Stimulated activated CD4-positive, alpha-beta T cell treated with anti-CD3 and anti-CD28 coated beads, Interleukin-15, amount 100 ng/mL, for 1 hour (primary cell): ENCODE measurements at places on chromosomes 12 and 14.

DNA sequence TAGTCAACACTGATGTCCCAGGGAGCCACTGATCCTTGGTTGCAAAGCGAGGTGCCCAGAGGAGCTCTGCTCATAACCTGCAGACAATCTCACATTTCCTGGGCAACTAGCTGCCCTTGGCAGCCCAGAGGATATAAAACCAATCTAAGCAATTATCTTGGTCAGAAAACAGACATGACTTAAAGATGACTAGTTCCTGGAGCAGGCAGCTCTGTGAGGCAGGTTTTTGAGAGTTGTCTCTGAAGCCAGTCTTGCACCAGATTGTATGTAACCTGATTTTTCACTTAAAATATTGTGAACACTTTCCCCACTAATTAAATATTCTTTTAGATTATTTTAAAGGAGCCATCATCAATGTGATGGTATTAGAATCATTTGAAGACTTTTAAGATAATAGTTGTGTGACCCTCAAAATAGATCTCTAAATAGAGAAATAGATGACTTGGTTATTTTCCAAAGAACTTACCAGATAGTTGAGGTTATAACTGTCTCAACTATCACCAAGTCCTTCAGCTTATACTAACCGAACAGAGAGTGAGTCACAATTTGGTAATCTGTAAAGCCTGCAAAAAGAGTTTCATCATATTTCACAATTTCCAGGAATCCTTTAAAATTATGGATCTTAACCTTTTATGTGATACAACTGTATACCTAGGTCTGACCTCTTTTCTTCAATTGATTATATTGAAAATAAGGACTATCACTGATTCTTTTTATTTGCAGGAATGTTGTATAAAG, 75.9 kb downstream of the LIN7A start:
- no peak for DNase-seq

DNA sequence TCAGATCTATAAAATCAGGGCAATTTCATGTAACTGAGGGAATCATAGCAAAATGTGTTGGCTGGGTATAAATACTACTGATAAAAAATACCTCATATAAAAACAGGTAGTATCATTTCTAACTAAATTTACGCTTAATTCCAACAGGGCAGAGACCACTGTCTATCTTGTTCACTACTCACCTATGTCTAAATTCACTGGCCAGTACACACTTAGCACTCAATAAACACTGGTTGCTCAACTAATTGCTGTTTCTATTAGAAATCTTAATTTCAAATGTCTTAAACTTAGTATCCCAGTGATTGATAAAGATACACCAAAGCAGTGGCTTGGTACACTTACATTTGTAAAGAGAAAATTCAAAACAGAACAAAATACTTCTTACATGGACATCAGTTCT, 55.6 kb downstream of the HNRNPC start:
- no peak for DNase-seq

- no peak for DNase-seq
Observed at GRCh38 chr12:42017051-42017450, 127.6 kb downstream of the GXYLT1 start.

GRCh38 chr14:67566908-67567307, 33.2 kb downstream of the PIGH start:
- DNase-seq = no peak

DNA sequence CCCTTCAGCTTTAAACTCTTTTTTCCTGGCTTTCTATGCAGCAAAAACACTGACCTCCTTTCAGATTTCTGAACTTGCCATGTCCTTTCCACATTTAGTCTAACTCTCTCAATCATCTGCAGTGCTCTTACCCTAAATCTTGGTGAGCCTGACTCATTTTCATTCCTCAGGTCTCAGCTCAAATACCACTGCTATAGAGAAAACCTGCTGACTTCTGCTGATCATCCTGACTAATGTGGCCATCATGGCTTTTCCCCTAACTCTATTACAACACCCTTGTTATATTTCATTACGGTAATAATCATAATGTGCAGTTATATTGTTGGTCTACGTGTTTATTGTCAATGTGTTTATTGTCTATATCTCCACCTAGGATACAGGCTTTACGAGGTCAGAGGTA, 207.3 kb upstream of the OR4E1 start:
- DNase-seq = no peak

DNA sequence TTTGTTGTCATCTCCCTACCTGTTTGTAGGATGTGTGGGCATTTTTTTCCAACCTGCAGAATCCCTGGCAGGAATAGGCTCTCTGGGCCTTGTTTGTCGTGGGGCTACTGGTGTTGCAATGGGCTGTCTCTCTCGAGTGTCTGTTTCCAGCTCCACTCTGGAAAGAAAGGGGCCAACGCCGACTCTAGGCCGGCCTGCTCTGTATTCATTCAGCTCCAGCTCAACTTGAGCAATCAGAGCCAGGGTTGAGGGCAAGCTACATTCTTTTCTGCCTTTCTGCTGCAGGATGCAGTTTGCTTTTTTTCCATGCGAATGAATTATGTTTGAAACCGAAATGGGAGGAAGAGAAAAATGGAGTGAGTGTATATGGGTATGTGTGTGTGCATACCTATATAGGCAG, 2.3 kb downstream of the JDP2 start:
- DNase-seq = no peak

- DNase-seq = no peak
Observed at GRCh38 chr12:124684496-124684895, 117.1 kb upstream of the NCOR2 start.

- DNase-seq = no peak
Observed at GRCh38 chr12:1204581-1205121, 213.6 kb downstream of the ERC1 start.

DNA sequence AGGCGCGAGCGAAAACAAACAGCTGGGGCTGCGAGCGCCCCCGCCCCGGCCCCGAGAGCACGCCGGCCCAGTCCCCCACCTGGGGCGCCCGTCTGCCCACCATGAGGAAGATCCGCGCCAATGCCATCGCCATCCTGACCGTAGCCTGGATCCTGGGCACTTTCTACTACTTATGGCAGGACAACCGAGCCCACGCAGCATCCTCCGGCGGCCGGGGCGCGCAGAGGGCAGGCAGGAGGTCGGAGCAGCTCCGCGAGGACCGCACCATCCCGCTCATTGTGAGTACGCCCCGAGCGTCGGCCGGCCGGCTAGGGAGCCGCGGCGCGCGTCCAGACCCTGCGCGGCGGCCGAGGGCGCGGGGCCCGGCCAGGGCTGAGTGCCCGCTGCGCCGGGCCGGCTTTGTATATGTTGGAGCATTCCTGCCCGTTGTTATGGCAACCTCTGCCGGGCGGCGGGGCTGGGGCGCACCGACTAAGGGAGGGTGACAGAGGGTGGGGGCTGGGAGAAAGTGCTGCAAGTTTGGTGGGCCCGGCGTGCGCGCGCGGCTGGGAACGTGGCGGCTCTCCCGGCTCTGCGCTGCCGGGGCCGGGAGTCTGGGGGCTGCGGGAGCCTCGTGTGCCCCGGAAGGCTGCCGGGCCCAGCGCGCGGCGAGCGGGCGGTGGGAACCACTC, 367 bp downstream of the GALNT16 start:
- DNase-seq = no peak

DNA sequence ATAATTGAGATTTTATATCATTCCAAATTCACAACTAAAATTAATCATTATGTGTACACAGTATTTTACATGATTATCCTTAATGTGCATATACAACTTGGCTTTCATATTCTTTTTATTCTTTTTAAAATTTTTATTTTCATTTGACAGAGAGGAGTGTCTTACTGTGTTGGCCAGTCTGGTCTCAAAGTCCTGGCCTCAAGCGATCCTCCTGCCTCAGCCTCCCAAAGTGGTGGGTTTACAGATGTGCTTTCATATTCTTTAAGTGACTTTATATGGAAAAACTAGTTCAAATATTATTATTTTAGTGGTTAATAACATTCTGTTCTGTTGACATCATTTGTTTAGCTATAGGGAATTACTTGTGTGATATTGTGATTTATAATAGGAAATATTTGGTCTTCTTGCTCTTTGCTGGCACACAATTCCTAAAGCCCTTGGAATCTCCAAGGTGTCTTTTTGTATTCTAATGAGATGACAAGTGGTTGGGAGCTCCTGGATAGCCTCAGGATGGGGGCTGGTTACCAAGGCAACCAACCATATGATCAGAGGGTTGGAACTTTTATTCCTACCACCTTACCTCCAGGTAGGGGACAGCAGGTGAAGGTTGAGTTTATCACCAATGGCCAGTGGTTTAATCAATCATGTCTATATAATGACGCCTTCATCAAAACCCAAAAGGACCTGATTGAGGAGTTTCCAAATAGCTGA, 16.0 kb upstream of the ZNF410 start:
- DNase-seq = no peak

GRCh38 chr12:6377667-6377994, 2.3 kb upstream of the SCNN1A start:
- DNase-seq = no peak
